ENCODE measurements at places on chromosomes 1 and 21. TPM values are rescaled to one million over a fixed set of nuclear protein-coding genes. Genes with fewer than 3 reads are reported as not detected.

DNA sequence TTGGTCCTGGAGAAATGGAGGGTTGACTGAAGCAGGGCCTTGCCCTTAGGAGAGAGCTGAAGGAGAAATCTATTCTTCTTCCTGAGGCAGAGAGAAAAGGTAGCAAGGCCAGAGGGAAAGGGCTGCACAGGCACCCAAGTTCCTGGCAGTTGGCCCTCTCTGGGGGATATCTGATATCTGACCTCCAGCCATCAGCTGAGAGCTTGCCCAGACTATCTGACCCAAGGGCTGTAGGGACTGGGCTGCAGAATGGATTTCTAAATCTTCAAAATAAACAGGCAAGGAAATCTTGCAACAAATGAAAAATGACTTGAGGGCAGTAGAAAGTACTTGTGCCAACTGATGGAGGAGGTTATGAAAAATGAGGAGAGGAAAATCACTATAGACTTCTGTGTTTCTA lies 498 bp upstream of the CLCA2 start:
- DNase-seq, result no peak

GRCh38 chr1:84997667-84998600 lies 1.0 kb upstream of the MCOLN2 start:
- peak; percentile 46 for DNase-seq

- no peak for DNase-seq
Observed at GRCh38 chr21:14050121-14050520, 160.6 kb downstream of the LIPI start.

GRCh38 chr21:41615613-41616012 lies 107.7 kb upstream of the TMPRSS2 start:
- no peak for DNase-seq

GRCh38 chr1:65104854-65105534 lies 43.0 kb upstream of the AK4 start:
- no peak for DNase-seq

DNA sequence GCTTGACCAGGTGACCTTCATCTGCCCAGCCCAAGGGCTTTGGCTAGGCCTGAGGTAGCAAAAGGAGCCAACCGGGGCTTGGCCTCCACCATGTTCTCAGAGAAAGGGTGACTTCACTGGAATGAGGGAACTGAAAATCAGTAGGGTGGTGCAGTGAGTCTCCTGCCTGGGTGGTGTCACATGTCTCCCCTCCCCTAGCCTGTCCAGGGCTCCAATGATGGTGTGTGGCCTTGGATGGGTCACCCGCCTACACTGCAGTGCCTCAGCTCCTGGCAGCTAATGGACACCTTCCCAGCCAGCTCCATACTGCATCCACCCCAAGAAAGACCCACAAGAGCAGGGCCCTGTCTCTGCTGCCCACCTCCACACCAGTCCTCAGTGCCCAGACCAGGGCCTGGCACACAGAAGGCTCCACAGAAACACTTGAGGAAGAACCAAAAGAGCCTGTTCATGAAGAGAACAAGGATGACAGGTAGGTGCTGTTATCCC lies 678.7 kb downstream of the MATN1 start:
- DNase-seq, result no peak

DNA sequence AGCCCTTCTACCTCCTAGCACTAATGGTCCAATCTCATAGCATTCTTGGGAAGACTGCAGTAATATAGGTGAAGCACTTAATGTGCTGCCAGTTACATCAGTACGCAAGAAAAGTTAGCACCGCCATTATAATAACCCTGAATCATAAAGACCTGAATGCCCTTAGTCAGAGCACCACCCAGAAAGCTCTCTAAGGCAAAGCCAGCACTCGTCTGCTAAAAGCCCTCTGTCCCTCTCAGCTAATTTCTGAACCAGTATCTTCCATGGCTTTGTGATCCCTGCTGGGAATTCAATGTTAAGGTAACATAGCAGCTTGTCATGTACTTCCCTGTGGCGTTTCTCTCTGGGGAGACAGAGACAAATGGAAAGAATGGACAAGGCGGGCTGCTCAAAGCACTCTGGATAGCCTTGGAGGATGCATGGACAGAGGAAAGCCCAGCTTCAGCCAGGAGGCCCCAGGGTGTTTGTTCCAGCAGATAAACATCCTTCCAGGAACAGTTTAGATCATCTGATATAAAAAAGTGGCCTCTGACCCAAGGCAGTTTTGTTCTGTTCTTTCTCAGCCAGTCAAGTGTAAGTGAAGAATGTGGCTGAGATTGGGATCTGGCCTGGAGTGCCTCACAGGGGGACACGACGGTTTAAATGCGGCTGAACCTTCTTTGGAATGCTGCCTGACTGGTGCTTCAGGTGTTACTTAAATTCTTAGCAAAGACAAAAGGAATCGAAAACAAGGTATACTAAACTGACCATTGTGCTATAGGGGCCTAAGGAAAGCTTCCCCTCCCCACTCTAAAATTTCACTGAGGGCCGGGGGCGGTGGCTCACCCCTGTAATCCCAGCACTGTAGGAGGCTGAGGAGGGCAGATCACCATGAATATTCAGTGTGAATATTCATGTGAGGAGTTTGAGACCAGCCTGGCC lies 58.1 kb upstream of the VTCN1 start:
- DNase-seq, result no peak

GRCh38 chr1:166170726-166171125 lies 3.9 kb upstream of the FAM78B start:
- DNase-seq, result no peak

GRCh38 chr1:26999440-26999987 lies 6.0 kb downstream of the TRNP1 start:
- no peak for DNase-seq

- DNase-seq, result no peak
Observed at GRCh38 chr1:245094092-245094491, 60.7 kb upstream of the KIF26B start.

DNA sequence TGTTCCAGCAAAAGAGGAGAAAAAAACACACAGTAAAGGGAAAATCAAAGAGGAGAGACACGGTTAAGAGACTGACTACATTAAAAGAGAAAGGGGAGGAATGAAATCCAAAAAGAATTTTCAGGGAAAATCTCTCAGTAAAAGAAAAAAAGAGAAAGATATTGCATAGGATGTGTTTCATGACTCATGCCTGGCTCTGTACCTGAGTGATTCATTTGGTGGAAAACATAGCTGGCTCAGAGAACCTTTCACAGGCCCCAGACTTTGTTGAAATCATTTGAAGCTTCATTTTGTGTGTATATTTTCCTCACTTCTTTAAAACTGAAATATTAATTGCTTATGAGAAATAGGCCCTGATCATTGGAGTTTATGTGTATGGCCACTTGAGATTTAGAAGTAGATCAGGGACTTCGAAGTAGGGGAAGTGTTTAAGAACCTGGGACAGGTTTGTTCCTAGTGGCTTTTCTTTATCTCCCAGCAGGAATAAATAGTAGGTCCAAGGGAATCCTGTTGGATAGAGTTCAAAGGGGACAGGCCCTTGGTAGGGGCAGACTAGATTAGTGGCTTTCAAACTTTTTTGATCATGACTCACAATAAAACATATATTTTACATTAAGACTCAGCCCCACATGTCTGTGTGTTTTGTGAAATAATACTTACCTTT lies 239.1 kb upstream of the SGIP1 start:
- no peak for DNase-seq

GRCh38 chr21:45535341-45536081 lies 6.7 kb downstream of the SLC19A1 start:
- DNase-seq, result no peak

- DNase-seq, result no peak
Observed at GRCh38 chr1:181443231-181443853, 40.0 kb upstream of the CACNA1E start.

DNA sequence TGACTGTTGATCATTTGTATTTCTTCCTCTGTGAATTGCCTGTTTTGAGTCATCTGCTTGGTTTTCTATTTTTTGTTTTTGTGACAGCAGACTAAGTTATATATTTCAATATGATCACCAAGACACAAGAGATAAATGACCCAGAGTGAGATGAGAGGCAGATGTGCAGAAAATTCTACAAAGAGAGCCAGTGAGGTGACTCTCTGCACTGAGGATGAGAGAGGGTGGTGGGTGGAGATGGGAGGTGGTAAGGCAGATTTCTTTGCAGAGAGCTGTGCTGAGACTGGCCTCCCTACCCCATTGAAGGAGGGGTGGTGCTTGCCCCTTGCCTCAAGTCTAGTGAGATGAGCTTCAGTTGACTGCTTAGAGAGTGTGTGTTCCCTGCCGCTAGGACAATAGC lies 17.6 kb upstream of the FCAMR start:
- DNase-seq, result no peak

DNA sequence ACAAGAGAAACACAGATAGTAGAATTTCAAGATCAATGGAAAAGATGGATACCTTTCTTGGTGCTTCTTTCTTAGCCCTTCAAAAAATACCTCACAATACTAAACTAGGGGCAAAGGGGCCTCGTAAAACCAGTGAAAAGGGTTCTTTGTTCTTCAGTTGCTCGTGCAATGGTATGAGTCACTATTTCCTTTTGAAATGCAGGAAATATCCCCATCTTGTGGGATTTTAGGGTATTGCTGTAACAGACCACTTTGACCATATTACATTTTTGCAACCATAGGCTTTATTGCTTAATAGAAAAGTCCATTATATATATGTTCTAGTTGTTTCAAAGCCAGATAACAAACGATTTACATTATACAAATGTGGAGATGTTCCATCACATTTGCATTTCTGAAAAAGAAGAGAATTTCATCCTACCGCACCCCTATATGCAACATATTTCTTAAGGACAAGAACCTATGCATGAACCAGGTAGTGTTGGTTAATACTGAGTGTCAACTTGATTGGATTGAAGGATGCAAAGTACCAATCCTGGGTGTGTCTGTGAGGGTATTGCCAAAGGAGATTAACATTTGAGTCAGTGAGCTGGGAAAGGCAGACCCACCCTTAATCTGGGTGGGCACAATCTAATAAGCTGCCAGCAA lies 88.6 kb upstream of the PKN2 start:
- peak; percentile 56 for DNase-seq

- DNase-seq, result no peak
Observed at GRCh38 chr21:38825269-38825668, 19.5 kb downstream of the ETS2 start.

- no peak for DNase-seq
Observed at GRCh38 chr1:116807394-116808199, 53.4 kb downstream of the CD2 start.

DNA sequence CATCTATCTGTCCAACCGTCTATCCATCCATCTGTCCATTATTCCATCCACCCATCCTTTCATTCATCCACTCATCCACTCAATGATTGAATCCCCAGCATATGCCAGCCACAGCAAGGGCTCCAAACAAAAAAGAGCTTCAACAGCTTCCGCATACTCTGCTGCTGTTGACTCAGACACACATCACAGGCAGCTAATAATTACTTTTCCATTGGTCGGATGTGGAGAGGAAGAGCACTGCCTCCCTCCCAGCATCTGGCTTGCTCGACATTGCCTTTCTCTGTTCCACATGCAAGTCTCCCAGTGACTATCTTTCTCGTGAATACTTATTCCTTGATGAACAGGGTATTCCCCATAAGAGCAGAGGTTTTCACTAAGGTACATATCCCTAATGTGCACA lies 176.5 kb downstream of the HIVEP3 start:
- no peak for DNase-seq

- no peak for DNase-seq
Observed at GRCh38 chr1:119564548-119564947, 57.5 kb downstream of the HSD3B1 start.

GRCh38 chr1:23661887-23662286 lies 29.7 kb upstream of the RPL11 start:
- DNase-seq, result no peak

- no peak for DNase-seq
Observed at GRCh38 chr21:25831300-25831960, 96.7 kb downstream of the GABPA start.

DNA sequence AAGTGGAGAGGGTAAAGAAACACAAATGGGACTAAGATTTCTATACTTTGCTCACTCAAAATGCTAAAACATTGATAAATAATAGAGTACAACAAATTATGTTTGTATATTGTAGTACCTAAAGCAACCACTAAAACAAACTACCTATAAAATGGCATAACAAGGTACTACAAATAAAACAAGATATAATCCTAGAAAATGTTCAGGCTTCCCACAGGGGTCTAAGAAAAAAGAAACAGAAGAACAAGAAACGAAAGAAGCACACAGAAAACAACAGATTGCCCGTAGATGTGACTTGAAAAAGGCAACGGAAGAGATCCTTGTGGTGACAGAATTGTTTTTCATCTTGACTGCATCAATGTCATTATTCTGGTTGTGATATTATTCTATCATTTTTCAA lies 63.3 kb upstream of the ADGRL4 start:
- no peak for DNase-seq

- no peak for DNase-seq
Observed at GRCh38 chr1:35097224-35097623, 18.0 kb downstream of the ZMYM1 start.

DNA sequence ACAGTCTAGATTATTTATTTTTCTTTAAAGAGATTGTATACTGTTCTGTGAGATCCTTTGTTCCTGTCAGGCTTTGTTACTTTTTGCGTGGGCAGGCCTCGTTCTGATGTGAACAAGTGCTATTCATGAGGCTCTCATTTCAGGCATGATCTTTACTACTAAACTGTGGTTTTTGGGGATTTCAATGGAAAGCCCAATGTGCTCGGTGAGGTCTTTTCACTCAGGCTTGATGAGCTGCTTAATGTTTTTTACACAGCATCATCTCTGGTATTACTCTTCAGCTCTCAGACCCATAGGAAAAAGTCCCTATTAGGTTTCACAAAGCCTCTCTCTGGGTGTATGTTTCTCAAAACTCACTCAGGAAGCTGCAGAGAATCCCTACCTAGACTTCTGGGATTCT lies 419.4 kb downstream of the GPATCH2 start:
- DNase-seq, result no peak

- DNase-seq, result no peak
Observed at GRCh38 chr1:20645414-20645813, 12.2 kb downstream of the PINK1 start.

DNA sequence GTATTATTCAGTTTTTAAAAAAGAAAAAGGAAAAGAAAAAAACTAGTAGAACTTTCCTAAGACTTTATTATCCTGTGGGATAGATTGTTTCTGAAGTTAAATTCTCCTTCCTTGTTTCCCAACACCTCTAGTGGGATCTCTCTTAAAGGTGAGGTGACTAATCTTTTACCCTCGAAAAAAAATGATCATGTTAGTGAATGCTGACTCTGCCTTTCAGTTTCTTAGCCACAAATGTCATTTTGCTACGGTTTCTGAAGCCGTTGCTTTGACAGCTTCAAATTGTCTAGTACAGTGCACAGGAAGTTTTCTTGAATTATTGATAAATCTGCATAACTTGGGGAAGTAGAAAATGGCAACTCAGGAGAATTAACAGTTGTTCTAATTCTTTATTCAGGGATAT lies 13.0 kb upstream of the NEK7 start:
- DNase-seq, result no peak

GRCh38 chr1:179297105-179297378 lies 3.4 kb downstream of the SOAT1 start:
- DNase-seq, result no peak

GRCh38 chr1:221637641-221638041 lies 104.2 kb downstream of the DUSP10 start:
- no peak for DNase-seq

Gene SPRR1B
- not detected for total RNA-seq

Gene TTC13
- total RNA-seq, result 90.1 TPM

Gene MTR
- total RNA-seq, result 38.4 TPM

Gene CCDC30
- total RNA-seq, result 4.5 TPM

Gene SLC25A34
- 1.6 TPM for total RNA-seq

Gene HOOK1
- total RNA-seq, result 2.7 TPM

Gene C1QA
- total RNA-seq, result 0.43 TPM

Gene C1orf115
- total RNA-seq, result 1.3 TPM

Gene ATP5IF1
- 91.1 TPM for total RNA-seq

Gene GRIK1
- total RNA-seq, result not detected

Gene FGR
- total RNA-seq, result 353 TPM

Gene RCSD1
- total RNA-seq, result 130 TPM

Gene OR14K1
- total RNA-seq, result not detected

Gene KRTAP15-1
- total RNA-seq, result not detected

Gene GFI1
- 42.7 TPM for total RNA-seq

Gene GBP6
- 0.39 TPM for total RNA-seq

All from natural killer cell (primary cell).